Stimulated activated CD8-positive, alpha-beta memory T cell treated with anti-CD3 and anti-CD28 coated beads, Interleukin-4, amount 100 ng/mL, for 1 hour (primary cell): ENCODE measurements at places on chromosomes 5 and 9.

DNA sequence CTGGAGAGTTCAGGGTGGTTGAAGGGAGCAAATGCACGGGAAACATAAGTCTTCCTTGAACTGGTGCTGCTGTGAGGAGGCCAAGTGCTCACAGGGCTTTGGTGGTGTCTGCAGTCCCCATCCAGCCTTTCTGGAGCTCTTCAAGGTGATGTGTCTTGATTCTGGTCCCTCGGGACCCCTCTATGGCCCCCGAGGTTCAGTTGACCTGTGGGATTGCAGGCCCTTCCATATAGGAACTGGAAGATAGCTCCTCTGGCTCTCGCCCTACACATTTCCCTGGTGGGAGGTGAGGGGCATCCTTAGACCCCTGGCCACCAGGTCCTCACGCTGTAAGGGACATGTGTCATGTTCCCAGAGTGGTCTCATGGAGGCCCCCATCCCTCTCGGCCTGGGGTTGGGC, 191.8 kb downstream of the GADD45G start:
- DNase-seq, result no peak

- no peak for DNase-seq
Measured at GRCh38 chr5:141617682-141618029, 1.1 kb downstream of the DIAPH1 start.

DNA sequence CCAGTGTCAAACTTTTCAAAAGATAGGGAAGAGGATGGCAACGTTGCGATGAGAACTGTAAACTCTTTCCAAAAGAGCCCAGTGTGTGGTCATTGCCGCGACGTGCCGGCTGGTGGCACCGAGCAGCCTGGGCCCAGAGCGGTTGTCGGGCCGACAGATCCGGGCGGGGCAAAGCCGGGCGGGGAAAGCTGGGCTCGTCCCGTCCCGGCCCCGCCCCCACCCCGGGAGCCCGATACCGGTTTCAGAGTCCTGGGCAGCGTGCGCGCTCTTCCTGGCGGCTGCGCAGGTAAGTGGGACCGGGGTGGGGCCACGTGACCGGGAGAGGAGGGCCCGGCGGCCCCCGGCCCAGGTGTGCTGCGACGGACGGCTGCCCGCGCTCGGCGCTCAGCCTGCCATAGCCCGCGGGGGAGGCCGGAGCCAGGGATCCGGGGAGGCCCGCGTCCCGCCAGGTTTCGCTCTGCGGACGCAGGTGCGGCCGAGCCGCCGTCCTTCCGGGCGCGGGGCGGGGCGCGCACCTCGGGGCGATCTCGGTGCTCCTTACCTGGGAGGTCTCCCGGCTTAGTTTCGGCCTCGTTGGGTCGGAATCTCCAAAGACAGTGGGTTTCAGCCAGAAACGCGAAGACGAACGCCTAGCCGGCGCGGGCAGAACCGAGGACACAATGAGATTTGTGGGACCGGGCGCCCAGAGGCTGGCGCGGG, at the start of gene MARVELD2:
TSS of gene MARVELD2 (plus strand) at position 232 of the 699 bp plus-strand sequence. CDS start 4,270 bp downstream, outside the sequence.
- DNase-seq, result no peak

DNA sequence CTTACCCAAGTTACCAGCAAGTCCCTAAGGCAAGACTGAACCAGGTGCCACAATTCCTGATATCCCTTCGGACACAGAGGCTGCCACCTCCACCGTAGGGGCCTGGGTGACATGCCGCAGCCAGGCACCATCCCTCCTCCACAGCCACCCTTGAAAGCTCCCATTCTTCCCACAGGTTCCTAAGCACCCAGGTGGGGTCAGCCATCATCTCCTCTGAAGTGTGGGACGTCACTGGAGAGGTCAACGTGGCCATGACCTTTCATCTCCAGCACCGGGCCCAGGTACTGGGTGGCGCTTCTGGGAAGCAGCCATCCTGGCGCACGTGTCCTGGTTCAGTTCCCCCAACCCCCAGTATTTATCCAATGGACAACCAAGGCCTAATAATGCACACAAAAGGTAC, 8.2 kb downstream of the ADGRD2 start:
- no peak for DNase-seq

DNA sequence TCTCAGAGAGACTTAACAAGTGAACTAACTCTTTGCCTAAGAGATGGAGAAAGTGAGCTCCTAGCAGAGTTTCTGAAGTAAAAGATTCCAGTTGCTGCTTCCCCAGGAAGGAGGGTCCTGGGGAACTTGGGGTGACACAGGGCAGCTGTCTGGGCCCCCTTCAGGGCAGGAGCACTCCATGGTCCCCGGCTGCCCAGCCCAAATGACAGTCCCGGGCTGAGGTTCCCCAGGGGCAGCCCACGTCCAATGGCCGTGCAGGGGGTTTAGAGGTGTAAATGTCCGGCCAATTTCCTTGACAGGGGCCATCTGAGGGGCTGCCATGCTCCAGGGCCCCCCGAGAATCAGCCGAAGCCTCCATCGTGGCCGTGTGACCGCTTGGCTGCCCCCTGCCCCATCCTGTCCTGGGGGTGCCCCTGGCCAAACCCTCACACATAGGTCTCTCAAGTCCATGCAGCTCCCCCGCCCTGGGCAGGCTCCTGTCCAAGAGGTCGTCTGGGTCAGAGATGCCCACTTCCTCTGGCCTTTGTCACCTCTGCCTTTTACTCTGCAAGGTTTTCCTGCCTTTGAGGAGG, 5.5 kb upstream of the PPP1R26 start:
- DNase-seq, result no peak

DNA sequence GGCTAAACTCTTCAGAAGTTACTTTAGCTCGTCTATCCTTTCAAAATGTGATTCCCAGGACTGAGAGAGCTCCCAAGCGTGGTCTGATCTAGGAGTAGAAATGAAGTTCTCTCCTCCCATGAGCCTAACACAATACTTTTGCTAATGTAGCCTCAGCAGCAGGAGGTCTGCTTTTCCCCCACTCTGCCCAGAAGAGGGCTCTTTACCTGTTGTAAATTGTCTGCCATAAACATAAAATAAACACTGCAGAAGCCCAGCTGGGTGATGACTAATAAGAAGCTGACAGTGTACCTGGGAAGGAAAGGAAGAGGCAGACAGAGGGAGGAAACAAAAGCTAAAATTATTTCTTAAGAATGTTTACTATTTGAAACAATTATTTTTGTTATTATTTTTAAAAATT, 15.4 kb downstream of the SLC36A3 start:
- no peak for DNase-seq

DNA sequence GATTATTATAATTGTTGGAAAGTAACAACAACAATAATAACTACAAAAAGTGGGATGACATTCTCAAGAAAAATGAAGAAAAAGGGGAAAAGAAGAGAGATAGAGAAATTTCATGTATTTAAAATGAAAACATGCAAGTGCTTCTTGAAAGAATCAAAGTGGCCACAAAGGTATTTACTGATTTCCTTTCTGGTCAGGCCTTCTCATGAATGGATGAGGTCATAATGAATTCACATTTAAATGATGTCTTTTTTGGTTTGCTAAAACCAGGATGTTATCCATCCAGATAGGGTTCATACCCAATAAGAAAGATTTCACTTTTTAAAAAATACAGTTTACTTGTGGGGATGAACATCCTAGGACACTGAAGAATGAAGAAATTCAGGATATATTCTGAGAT, 446.4 kb upstream of the PTGER4 start:
- no peak for DNase-seq

DNA sequence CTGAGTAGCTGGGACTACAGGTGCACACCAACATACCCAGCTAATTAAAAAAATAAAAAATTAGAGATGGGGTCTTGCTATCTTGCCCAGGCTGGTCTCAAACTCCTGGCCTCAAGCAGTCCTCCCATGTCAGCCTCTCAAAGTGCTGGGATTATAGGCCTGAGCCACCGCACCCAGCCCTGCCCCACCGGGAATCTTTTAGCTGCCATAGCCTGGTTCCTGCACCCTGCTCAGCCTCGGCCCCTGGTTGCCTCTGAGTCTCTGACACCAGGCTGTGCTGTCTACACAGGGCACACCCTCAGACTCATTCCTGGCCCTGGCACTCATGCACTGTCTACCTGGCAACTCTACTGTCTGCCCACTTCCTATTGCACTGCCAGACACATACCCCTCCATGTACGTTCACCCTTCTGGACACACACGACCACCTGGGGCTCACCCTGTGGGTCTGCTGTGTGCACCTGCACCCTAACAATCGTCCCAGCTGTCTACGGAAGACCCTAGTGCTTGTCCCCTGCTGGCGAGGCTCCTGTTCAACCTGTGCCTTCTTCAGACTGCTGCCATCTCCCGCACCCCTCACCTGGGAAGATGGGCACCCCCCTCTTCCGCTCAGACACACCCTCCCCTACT, 1.4 kb downstream of the PROP1 start:
- DNase-seq, result no peak

- no peak for DNase-seq
Measured at GRCh38 chr9:101469026-101469425, 33.5 kb upstream of the ALDOB start.

DNA sequence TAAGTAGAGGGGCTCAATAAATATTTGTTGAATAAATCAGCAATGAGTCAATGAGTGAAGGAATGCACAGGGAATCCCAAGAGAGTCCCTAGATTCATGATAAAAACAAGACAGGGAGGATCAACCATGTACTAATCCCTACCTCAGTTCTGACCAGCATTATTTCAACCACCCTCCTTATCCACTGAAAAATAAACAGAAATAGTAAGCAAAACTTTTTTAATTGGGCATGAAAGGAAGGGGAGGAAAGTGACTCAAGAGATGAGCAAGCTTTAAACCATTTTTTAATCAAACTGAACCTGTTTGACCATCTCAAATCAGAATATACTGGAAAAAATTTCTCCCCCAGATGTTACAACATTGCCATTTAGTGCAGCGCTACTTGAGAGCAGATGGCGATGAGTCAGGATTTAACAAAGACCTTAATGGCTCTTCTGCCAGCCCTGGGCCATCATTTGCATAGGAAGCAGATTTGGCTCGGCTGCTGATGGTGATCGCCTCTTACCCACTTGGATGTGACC, 194.8 kb upstream of the SLC30A5 start:
- no peak for DNase-seq

- no peak for DNase-seq
Measured at GRCh38 chr5:125409861-125410536, 663.6 kb upstream of the ZNF608 start.

- no peak for DNase-seq
Measured at GRCh38 chr5:82661462-82661861, 383.3 kb upstream of the RPS23 start.

GRCh38 chr5:158032246-158032645, 173.3 kb upstream of the CLINT1 start:
- no peak for DNase-seq

DNA sequence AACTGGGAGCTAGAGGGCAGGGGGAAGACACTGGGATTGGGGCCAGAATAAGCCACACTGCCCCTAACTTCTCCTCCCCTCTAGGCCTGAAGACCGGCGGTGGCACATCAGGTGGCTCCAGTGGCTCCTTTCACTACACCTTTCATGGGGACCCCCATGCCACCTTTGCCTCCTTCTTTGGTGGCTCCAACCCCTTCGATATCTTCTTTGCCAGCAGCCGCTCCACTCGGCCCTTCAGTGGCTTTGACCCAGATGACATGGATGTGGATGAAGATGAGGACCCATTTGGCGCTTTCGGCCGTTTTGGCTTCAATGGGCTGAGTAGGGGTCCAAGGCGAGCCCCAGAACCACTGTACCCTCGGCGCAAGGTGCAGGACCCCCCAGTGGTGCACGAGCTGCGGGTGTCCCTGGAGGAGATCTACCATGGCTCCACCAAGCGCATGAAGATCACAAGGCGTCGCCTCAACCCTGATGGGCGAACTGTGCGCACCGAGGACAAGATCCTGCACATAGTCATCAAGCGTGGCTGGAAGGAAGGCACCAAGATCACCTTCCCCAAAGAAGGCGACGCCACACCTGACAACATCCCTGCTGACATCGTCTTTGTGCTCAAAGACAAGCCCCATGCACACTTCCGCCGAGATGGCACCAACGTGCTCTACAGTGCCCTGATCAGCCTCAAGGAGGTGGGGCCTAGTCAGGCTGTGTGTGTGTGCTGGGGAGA, 6.8 kb downstream of the DNAJB5 start:
- DNase-seq, result no peak

DNA sequence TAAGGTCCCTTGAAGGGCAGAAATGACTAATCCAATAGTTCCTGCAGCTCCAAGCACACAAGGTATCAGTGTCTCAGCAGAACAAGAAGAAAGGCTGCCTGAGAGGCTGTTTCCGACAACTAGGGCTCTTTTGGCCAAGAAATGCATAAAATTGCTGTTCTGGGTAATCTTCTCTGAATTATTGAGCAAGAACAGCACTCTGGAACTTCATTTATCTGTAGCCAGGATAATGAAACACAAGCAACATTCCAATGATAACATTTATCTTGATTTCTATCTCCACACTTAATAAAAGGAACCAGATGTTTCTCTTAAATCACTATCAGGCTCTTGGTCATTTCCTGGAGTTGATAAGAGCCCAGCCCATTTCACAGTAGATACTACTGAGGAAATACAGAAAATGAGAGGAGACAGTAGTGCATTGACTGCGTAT, 17.0 kb upstream of the AUH start:
- no peak for DNase-seq

DNA sequence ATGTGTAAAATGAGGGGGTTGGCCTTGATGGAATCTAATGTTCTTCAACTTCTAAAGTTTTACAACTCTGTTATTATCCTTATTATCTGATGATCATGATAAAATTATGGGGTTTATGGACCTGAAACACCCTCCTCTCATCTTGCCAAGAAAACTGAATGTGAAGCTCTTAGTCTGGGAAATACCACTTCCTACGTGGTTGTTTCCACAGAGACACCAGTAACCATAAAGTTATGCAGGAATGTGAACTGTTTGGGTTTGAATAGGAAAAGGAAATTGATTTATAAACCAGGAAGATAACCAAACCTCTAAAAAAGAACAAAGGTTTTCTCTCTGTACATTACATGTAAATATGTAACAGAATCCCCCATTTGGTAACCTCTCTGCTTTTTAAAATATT, 28.3 kb upstream of the RAI14 start:
- DNase-seq, result no peak

DNA sequence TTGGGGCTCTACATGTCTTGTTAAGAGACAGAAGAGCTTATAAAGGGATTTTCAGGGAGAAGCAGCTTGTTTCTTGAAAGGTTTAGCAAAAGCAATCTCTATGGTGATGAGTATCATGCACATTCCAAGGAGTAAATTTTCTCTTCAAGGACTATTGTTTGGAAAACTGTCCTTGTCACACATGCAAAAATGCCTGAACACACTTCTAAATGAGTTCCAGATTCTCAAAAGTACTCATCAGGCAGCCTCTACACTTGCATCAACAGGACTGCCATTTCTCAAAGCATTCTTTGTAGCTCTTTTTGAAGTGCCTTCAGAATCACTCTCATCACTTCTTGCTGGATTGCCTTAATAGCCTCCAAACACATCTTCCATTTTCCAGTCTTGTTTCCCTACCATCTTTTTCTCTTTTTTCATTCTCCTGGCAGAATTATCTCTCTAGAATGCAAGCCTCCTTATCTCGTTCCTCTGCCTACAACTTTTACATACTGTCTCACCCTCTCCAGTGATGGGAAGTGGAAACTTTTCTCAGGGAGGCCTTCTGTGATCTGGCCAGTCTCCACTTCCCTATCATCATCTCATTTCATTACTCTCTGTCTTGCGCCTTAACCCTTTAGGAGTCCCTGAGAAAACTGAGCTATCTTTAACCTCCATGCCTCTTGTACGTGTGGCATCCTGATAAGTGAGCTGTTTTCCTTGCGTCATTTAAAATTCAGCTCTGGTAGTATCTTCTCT, 631.5 kb upstream of the TLE4 start:
- DNase-seq, result no peak
